GM23248 (cell line): ENCODE measurements at places on chromosomes 7 and 10. TPM values are rescaled to one million over a fixed set of nuclear protein-coding genes. Genes with fewer than 3 reads are reported as not detected.

ABCF2 gene
- total RNA-seq = 69.7 and 74.9 TPM in 2 replicates

LRRC18 gene
- total RNA-seq = not detected in 2 replicates

ANKRD1 gene
- total RNA-seq = 8.3 and 10.9 TPM in 2 replicates

TMEM72 gene
- not detected in 2 replicates for total RNA-seq

KIAA1549 gene
- total RNA-seq = 3.0 and 4.2 TPM in 2 replicates

ERLIN1 gene
- 32.2 and 43.3 TPM in 2 replicates for total RNA-seq

TFPI2 gene
- total RNA-seq = 435 and 654 TPM in 2 replicates

CDC14C gene
- 0.11 TPM in 1 of 2 replicates, not detected in the other for total RNA-seq

DNA sequence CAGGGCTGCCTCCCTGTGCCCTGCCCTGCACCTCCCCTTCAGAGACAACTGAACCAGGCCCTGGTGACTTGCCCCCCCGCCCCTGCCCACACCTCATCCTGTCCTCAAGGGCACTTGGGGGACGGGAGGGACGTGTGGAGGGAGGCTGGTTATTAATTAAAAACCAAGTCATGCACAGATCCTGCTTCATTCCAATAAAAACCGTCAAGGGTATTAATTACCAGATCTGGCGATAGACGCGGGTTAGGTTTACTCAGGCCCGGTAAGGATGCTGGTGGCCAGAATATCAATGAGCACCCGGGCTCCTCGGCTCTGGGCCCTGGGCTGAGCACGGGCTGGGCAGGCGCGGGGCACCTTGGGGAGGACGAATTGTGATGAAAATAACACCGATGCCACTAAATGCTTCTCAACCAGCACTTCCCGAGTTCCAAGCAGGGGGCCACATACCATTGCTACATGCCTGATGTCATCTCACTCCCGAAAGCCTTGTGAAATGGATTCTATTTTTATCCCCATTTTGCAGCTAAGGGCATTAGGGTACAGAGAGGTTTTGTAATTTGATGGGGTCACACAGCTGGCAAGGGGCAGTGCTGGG lies 24.5 kb upstream of the GTF2IRD1 start:
- DNase-seq = peak; percentile 71

DNA sequence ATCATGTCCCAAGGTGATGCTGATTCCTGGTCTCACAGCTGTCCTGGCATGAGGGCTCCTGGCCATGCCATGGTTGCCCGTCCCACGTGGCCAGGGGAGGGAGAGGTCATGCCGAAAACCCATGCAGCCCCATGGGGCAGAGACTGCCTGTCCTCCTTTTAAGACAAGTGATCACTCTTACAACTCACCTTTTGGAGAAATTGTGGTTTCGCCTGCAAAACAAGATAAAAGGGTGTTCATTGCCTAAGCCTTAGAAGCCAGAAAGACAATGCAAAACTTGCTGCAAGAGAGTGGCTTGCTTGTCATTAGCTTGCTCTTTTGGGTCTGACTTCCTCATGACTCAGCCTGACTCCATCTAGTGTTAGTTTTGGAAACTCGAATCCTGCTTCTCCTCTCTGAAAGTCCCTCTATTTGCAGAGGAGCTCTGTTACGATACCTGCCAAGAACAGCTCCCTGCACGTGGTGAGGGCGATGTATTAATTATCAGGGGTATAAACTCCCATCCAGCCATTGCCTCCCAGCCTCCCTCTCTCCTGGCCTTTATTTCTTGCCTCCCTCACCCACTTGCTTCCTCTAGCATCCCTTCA lies 26.7 kb downstream of the TMEM273 start:
- peak; percentile 83 for DNase-seq

DNA sequence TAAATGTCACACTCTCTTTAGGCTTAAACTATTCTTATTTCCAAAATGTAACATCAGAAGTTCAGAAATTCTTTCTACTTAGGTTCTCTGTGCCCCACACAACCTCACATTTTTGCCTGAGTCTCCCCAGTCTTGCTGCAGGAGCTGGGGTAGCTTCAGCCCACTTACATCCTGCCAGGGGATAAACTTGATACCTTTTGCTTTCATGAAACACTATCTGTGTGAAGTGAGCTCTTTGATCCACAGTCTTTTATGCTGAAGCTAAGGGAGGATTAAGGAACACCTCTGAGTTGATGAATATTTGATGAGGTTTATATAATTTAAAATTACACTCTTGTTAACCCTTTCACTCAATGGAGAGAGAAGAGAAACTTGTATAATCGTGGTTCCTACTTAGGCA lies 341.0 kb downstream of the AUTS2 start:
- no peak for DNase-seq

GRCh38 chr7:13832346-13832745 lies 157.1 kb downstream of the ETV1 start:
- peak; percentile 27 for DNase-seq

DNA sequence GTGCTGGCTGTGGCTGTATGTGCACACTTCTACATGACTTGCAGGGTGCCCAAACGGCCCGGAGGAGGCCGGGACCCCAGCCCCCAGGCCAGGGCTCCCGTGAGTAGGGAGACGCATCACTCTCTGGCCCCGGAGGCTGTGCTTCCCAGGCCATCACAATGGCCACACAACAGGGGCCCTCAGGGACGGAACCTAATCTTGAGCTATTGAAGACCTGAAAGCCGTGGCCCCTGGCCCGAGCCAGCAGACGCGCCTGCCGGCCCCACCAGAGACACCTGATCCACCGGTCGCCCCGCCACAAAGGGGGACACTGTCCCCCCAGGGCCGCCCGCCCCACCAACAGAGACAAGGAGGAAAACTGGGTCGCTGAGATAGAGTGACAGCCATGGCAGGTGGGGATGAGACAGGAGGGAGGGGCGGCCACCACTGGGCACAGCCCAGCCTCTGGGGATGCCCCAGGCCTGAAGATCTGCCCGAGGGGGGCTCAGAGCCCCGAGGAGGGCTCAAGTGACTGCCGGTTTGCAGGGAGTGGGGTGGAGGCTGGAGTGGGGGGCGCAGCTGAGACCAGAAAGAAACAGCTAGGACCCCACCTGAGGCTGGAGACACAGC lies 10.2 kb upstream of the LFNG start:
- no peak for DNase-seq

GRCh38 chr7:129764247-129765084 lies 152.9 kb downstream of the NRF1 start:
- no peak for DNase-seq

DNA sequence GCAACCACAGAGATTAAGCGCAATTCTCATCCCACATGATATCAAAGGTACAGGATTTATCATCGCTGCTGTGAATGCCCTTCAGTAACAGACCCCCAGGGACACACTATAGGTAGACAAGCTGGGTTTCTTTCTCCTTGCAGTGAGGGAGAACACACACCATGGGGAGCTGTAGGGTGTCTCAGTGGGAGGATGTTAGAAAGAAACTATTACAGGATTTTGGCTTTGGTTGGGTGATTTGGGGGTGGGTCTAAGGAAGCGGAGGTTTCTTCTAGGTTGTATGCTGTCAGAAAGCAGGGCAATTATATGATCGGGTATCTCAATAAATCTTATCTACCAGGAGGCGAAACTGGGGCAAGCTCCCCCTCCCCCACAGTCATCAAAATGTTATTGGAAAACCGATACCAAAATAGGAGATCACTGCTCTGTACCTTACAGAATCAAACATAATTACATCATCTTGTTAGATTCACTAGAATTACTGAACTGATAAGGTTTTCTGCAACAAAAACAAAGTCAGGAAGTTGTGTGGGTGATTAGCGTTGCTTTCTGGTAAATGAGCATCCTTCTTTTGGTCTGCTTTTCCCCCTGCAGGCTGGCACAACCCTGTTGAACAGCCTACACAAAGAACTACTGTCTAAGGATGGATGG lies 209.7 kb downstream of the TEX36 start:
- no peak for DNase-seq

GRCh38 chr10:43669386-43669785 lies 20.7 kb upstream of the ZNF32 start:
- DNase-seq = no peak

DNA sequence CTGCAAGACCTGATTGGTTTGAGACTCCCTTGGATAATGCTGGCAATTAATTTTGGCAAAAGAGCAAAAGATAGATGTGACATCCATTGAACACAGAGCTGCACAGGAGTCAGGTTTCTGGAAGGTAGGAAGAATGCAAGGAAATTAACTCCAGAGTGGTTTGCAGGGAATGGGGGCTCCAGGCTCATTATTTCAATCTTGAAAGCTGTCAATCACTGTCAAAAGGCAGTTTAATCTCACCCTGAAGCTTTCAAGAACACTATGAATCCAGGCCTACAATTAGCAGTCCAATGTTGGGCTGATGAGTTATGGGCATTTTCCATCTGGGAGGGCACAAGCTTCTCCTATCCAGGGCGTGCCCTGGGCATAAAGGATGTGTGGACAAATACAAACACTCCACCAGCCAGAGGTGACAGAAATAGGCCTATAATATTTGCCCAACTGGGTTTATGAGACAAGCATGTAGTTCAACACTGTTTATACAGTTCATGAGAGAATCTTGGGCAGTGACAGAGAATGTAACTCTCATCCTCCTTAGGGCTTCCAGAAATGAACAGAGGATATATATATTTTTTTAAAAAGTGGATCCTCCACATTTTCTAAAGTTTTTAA lies 80.5 kb downstream of the KCNMA1 start:
- no peak for DNase-seq

DNA sequence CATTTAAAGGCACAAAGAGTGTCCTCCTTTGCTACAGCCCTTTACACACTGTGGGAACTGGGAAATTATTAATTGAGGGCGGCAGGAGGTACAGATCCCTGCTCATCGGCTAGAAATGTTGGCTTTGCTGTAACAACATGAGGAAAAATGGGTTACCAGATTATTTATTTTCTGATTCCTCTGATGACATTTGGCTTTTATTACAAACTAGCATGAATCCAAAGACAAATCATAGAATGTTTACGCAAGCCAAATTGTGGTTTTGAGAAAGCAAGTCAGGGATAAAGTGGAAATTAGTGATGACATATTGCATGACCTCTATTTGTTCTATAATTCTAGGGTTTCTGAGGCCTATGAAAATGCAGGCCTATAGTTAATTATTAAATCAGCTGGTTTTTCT lies 126.1 kb upstream of the TMEM196 start:
- peak; percentile 67 for DNase-seq

GRCh38 chr10:78905015-78905956 lies 163.5 kb upstream of the ZMIZ1 start:
- no peak for DNase-seq

GRCh38 chr10:107546284-107546683 lies 381.8 kb upstream of the SORCS1 start:
- peak; percentile 86 for DNase-seq

DNA sequence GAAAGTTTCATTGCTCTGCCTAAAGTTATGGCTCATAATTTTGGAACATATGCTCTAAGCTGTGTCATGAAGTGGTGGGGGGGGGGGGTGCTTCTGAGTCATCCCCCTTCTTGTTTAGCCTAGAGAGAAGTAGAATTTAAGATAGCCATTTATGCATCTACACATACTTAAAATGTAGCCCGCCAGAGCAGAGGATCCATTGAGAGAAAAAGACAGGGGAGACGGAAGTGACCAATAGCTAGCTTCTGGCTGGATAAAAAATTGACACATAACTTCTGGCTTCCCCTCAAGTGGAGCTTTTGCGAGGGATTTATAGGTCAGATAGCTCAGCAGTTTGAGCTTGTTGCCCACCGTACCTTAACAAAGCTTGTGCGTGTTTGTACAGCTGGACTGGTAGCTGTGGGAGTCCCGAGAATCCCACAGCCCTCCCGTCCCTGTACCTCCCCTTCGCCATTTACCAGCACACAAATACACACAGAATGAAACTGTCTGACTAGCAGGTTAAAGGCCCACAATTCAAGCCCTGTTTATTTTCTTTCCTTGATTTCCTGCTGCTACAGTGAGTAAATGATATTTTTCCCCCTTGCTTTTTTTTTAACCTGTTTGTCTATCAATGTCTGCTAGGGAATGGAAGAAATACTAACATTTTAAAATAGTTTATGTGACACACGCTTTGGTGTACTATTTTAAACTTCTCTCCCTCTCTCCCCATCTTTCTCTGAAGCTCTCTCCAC lies 232.6 kb upstream of the FERD3L start:
- peak; percentile 40 for DNase-seq

GRCh38 chr7:3673524-3673923 lies 372.5 kb downstream of the SDK1 start:
- DNase-seq = no peak

DNA sequence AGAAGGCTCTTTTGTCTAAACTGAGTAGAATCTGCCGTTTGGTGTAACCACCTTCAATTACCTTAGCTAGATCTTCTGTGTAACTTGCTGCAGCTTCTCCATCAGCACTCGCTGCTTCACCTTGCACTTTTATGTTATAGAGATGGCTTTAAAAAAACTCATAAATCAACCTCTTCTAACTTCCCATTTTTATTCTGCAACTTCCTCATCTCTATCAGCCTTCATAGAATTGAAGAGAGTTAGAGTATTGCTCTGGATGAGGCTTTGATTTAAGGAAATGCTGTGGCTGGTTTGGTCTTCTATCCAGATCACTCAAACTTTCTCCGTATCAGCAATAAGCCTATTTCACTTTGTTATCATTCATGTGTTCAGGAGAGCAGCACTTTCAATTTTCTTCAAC lies 1131.9 kb upstream of the CELF2 start:
- DNase-seq = no peak

DNA sequence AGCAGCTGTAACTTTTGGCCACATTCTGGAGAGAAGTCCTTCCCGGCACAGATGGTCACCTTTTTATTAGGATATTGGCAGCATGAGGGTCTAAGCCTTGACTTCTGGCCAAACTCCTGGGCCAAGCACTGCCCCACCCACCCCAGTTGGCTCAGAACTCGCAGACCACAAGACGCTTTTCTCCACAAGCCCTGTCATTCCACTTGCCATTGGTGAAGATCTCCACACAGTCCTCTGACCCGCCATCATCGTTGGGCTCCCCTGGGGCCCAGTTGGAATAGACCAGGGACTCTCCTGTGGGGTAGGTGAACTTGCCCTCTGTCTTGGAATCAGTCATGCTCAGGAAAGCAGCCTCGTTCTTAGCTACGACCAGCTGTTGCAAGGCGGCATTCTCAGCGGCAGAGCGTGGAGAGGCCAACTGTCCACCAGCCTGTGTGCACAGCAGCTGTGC lies 11.2 kb downstream of the SFTPD start:
- DNase-seq = no peak

DNA sequence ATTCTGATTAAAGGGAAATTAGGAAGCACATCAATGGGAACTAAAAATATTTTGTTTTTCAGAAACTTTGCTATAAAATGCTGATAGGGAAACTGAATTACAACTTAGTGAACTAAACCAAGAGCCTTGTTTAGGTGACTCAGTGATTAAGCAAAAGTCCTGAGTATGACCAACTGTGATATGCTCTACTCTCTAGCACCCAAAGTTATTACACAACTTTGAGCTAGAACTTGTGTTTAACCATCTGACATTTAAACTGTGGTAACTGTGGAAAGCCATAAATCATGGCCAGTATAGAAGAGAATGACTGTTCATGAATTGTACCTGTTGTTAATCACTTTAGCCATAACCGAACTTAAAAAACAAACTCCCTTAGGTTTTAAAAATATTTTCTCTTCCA lies 127.4 kb downstream of the ZNF365 start:
- peak; percentile 69 for DNase-seq
